ENCODE measurements at places on chromosomes 12 and 14. TPM values are rescaled to one million over a fixed set of nuclear protein-coding genes. Genes with fewer than 3 reads are reported as not detected.
A peak's percentile ranks its signal among the peaks of the same experiment; 100 is the strongest.

Gene IL26
- not detected for total RNA-seq

Gene RAD51AP1
- 0.44 TPM for total RNA-seq

Gene FZD10
- total RNA-seq: 0.39 TPM

Gene C3AR1
- total RNA-seq: 7.1 TPM

Gene GPR137C
- total RNA-seq: 0.84 TPM

Gene FSCB
- total RNA-seq: 0.66 TPM

Gene KCNA5
- 0.84 TPM for total RNA-seq

Gene TEX52
- total RNA-seq: not detected

Gene SYCP3
- 0.60 TPM for total RNA-seq

DNA sequence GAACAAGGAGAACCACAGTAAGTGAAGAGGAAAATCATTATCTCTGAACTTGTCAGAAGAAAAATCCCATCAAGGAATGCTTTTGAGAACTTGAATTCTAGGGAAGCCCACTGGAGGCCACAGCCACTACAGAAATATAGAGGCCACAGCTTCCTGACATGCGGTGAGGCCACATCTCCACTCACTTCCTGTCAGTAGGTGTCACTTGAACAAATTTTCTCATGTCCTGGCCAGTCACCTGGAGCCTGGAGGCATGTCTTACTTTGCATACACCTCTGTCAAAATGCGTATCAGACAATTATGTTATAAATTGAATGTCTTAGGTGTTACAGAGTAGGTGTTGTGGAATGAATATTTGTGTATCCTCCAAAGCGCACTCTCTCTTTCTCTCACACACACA is 370.3 kb downstream of the DAD1 start:
- DNase-seq: no peak

DNA sequence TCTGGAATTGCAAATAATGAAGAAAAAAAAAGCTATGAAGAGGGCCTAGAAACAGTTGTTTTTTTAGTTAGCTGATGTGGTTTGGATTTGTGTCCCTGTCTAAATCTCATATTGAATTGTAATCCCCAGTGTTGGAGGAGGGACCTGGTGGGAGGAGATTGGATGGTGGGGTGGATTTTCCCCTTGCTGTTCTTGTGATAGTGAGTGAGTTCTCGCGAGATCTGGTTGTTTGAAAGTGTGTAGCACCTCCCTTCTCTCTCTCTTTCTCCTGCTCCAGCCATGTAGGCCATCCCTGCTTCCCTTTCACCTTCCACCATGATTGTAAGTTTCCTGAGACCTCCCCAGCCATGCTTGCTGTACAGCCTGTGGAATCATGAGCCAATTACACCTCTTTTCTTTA is 126.1 kb downstream of the ASCL4 start:
- no peak for DNase-seq

DNA sequence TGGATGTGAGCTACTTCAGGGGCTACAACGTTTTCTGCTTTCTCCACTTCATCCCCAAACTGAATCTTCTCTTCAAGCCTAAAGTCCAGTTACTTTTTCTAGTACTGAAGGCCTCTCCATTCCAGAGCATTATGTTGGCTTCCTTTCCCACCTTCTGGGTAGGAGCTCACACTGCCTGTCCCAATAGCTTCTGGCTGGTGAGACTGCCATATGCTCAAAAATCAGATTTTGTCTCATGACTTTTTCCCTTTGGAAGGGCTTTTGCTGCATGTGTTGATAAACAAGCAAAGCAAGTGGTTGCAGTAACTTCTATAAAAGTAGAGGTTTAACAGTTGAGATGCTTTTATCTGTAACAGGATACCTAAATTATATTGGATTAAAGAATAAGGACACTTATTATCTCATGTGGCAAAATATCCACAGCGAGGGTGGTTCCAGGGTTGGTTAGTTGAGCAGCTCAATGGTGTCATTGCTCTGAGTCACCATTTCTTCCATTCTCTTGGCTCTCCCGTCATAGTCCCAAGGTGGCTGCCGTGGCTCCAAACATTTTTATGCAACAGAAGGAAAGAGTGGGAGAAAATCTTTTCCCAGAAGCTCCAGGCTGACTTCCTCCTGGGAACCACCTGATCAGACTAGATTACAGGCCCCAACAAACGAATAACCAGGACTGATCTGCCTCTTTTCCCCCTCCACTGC is 15.1 kb upstream of the PPFIBP1 start:
- no peak for DNase-seq

DNA sequence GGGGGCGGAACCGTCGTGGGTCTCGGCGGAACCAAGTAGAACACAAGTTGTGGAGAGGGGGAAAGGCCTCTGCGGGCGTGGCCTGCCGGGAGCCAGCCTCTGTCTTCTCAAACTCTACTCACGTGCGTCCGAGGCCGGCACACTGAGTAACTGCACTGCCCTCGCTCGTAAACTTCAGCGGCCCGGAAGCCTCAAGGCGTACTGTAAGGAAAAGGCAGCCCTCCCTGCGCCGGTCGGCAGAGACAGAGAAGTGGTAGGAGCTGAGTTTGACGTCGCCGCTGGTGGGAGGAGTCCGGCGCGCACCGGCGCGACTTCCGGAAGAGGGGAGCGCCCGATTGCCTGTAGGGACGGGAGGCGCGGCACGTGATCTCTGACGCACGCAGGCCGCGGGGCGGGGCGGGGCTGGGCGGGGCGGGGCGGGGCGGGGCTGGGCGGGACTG is at the start of gene FBXO33:
FBXO33 (minus strand) TSS at position 255 of the 440 bp plus-strand sequence. CDS start 271 bp downstream, outside the sequence.
- peak; percentile 92 for DNase-seq

DNA sequence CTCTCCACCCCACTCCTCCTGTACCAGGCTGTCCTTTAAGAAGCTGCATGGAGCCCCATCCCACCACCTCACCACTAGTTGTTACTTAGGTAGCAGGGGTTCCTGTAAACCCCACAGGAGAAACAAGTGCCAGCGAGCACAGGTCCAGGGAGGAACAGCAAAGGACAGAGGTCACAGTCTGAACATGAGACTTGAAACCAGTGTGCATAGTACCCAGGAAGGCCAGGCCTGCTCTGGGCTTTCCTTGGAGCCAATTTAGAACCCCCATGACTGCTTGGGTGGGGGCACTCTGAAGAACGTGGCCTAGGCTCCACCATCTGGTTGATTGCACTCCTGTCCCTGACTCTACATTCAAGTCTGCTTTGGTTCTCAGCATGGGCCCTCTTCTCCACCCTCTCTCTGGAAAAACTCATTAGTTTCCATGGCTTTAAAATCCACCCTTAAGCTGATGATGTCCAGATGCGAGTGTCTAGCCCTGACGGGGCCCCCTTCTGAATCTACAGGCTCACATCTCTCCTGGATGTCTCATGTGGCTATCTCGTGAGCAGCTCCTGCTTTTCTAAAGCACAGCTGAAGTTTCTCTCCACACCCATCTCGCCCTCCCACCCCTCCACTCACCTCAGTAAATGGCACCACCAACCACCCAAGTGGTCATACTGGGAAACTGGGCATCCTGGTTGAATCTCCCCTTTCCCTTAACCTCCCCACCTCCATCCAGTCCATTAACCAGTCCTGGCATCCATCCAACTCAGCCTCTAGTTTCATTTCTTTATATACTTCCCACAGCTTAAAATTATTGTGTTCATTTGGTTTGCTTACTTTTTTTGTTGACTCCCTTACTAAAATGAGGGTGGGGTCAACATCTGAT is 8.4 kb downstream of the KRT3 start:
- DNase-seq: no peak

- DNase-seq: no peak
Measured at GRCh38 chr14:65478596-65478995, 66.1 kb downstream of the FUT8 start.

GRCh38 chr14:94320243-94320642 is 2.9 kb downstream of the SERPINA6 start:
- DNase-seq: no peak

DNA sequence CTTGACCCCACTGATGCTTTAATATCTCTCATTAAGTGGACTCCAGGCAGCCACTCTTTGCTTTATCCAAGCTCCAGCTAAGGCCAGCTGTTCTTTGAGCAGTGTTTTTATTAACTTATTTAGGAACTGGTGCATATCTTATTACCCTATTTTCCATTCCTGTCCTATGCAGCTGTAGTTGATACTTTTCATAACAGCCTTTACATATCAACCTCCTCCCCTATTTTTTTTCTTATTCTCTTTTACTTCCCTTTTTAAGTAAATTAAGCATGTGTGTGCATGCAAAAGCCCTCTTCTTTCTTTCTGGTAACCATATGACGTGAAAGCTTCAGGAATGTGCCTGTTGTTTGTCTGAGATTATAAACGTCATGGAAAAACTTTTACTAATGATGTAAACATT is 121.2 kb downstream of the PTPRQ start:
- DNase-seq: no peak

GRCh38 chr12:105897311-105897725 is 241.4 kb downstream of the NUAK1 start:
- no peak for DNase-seq

GRCh38 chr12:22118238-22118790 is 72.3 kb downstream of the CMAS start:
- DNase-seq: no peak

DNA sequence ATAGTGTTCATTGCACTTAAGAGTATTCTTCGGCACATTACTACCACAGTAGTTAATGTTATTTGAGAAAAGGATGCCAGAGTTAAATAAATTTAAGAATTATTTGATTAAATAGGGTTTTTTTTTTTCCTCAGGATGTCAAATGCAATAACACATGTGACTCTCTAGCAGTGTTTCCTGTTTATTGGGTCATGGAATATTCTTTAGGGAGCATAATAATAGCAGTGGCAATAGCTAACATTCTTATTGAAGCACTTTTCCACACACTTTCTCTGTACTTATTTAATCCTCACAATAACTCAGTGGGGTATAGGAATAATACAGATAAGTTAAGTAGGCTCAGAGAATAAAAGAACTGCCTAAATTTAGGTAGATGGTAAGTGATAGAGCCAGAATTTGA is 44.3 kb downstream of the SCYL2 start:
- no peak for DNase-seq

GRCh38 chr12:47095446-47096236 is 15.9 kb upstream of the AMIGO2 start:
- DNase-seq: no peak

GRCh38 chr12:40262657-40263056 is 37.9 kb downstream of the LRRK2 start:
- no peak for DNase-seq

GRCh38 chr12:105554223-105554678 is 223.8 kb downstream of the C12orf75 start:
- no peak for DNase-seq

DNA sequence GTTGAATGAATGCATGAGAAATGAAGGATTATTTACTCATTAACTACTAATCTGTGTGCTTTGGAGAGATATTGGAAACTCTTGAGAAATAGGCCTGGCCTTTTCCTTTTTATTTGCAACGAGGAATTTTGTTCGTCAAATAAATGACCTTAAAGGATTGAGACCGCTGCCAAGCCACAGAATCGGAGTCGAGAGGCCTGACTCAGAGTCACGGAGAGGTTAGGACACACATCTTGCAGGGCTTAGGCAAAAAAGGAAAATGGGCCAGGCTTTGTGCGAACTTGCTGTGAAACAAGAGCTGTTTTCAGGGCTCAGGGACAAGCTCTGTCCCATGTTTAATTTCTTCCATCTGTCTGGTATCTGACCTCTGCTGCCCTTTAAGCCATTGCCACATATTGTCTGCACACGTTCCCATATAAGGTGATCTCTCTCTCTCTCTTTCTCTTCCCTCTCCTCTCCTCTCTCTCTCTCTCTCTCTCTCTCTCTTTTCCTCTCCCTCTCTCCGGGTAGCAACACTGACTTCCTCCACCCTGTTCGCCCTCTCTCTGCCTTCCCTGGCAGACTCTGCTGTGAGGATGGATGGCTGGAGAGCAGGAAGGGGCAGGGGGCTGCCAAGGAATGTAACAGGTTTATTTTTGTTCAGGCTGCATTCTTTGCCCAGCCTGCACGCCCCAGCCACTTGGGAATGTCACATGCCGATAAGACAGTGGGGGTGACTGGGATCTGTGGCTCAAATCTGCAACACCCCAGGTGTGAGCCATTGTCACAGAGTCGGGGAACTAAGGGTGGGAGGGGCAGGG is 14.9 kb upstream of the IFT81 start:
- peak; percentile 79 for DNase-seq

DNA sequence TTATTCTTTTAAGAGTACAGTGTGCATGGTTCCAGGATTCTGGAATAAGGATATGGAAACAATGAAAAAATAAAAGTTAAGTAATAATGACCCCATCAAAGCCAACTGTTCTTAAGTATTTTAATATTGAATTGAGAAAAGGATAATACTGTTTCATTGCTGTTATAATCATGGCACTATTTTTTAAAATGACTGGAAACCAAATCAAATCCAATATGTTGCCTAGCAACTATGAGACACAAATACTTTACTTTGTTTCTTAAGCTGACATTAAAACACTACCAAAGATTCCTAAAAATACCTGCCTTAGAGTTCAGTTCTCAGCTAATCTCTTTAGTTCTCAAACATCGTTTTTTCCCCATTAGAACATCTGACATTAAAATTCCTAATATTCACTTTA is 66.4 kb upstream of the OTOGL start:
- no peak for DNase-seq

GRCh38 chr14:54509546-54510501 is at the start of gene CGRRF1:
Gene CGRRF1, plus strand, starts transcription at chr14:54509906. Its CDS starts 54 bp downstream, at chr14:54509960.
- DNase-seq: peak; percentile 97

DNA sequence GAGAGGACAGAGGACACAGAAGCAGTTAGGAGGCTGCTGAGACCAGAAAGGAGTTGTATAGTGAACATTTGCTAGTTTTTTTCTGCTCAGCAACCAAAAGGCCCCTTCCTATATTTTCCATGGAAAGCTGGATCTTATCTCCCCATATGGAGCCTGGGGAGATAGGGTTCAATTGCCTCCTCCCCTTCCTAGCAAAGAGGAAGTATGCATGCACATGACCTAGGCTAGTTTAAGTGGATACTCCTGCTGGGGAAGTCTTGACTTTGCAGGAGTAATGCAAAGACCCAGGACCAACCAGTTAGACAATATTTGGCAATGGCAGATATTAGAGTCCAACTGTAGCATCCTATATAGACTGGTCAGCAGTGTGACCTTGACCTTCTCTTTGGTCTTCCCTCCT is 15.1 kb downstream of the CHD8 start:
- no peak for DNase-seq

DNA sequence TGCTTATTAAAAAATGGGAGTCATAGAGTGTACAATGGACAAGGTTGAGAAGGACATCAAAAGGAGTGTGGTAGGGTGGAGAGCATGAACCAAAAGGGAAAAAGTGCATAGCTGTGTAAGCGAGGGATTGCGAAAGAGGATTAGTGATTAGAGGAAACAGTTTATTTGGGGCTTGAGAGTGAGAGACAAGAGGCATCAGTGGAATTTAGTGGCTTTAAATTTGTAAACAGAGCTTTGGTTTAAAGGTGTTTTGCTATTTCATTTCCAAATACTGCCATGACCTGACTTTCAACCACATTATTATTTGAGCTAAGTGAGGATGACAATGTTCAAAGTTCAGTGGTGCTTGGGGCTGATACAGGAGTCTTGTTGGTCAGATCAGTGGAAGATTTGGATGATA is 53.4 kb downstream of the SLC16A7 start:
- no peak for DNase-seq

GRCh38 chr12:119019166-119019565 is 37.8 kb downstream of the SRRM4 start:
- DNase-seq: no peak

- DNase-seq: no peak
Measured at GRCh38 chr14:50388256-50388931, 8.3 kb downstream of the CDKL1 start.

- DNase-seq: no peak
Measured at GRCh38 chr14:32588448-32589320, 259.6 kb downstream of the AKAP6 start.
